ENCODE measurements at places on chromosomes 1 and 21.

- no peak for DNase-seq
Measured at GRCh38 chr1:230102046-230102445, 35.0 kb downstream of the GALNT2 start.

DNA sequence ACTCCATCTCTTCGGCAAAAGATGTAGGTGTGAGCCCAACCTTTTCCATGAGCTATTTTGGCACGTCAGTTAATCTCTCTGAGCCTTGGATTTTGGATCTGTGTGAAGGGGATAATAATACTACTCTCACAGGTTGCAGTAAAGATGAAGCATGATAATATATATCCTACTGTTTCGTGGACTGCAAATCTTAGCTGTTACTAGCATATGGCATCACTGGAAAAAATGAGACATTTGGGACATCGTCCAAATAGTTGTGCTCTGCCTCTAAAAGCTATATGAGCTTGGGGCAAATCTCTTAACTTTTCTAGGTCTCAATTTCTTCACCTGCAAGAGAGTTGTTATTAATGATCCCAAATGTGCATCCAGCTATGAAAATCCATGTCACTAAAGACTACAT is 147.4 kb upstream of the ZRANB2 start:
- no peak for DNase-seq

DNA sequence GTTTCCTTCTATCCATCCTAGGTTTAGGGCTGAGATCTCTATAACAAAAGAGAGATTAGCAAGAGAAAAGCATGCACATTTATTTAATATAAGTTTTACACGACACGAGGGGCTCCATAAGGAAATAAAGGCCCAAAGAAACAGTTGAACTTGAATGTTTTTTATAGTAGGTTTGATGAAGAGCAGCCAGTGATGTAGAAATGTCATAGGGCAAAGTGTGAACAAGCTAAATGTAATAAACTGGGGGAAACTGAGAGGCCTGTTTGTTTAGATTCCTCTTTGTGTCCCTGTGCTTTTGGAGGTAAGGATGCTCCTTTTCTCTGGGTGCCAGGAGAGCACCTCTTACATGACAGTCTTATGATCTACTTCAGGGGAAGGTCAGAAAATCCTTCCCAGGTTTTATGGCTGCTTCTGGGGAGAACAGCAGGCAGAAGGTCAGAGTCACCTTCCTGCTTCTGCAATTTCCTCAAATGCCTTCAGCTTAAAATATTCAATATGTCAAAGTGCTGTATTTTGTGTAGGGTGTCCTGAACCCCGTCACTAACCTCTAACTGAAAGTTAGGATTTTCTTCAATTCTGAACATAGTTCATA is 9.5 kb upstream of the HORMAD1 start:
- DNase-seq = no peak

DNA sequence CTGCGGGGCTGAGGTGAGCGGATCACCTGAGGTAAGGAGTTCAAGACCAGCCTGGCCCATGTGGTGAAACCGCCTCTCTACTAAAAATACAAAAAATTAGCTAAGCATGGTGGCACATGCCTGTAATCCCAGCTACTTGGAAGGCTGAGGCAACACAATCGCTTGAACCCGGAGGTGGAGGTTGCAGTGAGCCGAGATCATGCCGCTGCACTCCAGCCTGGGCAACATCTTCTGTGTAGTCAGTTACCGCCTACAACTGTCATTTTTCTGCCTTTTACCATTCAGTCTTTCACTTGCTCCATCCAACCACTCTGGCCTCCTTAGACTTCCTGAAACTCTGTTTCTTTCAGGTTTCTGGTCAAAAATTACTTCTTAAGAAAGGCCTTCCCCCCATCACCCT is 2.2 kb downstream of the MYCBP start:
- no peak for DNase-seq
